Activated CD8-positive, alpha-beta memory T cell treated with anti-CD3 and anti-CD28 coated beads for 1 hour (primary cell): ENCODE measurements at places on chromosomes 12 and 14.

- DNase-seq = no peak
Observed at GRCh38 chr14:65211341-65211987, 109.1 kb upstream of the MAX start.

GRCh38 chr12:3580094-3580749, 89.2 kb downstream of the PRMT8 start:
- DNase-seq = no peak

GRCh38 chr14:23863836-23864235, 89.7 kb upstream of the DHRS4 start:
- no peak for DNase-seq

GRCh38 chr14:68786491-68787091, 6.3 kb downstream of the ZFP36L1 start:
- no peak for DNase-seq

- DNase-seq = no peak
Observed at GRCh38 chr12:63870838-63871237, 26.3 kb downstream of the SRGAP1 start.

DNA sequence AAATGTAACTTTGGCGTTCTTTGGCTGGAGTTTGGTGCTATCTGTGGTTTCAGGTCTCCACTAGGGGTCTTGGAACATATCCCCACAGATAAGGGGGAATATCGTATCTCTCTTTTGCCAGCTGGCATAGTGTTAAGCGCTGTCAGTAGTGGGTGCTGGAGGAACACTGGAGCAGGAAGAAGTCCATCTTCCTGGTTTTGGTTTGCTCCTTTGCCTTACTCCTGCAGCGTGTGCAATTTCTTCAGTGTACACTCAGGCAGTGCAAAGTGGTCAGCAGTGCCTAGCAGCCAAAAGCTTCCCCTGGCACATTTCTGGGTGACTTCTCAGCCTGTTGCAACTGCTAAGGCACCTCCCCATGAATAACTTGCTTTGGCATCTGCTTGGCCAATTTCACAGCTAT, 11.7 kb upstream of the RIPK3 start:
- no peak for DNase-seq

GRCh38 chr12:172732-173161, 41.2 kb downstream of the SLC6A12 start:
- no peak for DNase-seq

DNA sequence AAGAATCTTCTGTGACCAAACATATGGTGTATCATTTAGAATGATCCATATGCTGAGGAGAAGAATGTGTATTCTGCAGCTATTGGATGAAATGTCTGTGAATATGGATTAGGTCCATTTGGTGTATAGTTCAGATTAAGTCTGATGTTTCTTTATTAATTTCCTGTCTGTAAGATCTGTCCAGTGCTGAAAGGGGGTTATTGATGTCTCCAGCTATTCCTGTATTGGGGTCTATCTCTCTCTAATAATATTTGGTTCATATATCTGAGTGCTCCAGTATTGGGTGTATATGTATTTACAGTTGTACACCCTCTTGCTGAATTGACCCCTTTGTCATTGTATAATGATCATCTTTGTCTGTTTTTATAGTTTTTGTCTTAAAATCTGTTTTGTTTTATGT, 33.5 kb downstream of the SLC38A2 start:
- no peak for DNase-seq

- DNase-seq = no peak
Observed at GRCh38 chr14:52583544-52583943, 30.9 kb downstream of the GPR137C start.

DNA sequence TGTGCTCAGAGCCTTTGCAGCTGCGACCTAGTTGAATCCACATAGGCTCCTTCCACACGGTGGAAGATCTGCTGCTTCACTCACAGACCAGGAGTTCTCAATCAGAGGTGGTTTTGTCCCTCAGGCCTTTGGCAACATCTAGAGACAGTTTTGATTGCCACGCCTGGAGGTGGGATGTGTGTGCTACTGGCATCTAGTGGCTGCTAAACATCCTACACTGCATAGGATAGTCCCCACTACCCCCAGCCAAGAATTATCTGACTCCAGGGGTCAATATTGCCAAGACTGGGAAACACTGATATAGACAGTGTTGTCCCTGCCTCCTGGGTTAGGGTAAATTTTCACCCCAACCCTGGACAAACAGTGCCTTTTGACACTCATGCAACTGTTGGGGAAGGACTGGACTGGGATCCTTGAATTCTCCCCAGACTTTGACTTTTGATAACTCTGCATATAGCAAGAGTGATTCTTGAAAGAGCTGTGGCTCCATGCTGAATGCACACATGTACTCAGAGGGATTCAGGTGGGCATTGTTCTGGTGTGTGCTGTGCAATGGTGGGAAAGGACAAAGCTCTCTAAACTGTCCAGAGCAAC, 39.8 kb downstream of the BAZ2A start:
- no peak for DNase-seq
